ENCODE measurements at places on chromosomes 11 and 22.

DNA sequence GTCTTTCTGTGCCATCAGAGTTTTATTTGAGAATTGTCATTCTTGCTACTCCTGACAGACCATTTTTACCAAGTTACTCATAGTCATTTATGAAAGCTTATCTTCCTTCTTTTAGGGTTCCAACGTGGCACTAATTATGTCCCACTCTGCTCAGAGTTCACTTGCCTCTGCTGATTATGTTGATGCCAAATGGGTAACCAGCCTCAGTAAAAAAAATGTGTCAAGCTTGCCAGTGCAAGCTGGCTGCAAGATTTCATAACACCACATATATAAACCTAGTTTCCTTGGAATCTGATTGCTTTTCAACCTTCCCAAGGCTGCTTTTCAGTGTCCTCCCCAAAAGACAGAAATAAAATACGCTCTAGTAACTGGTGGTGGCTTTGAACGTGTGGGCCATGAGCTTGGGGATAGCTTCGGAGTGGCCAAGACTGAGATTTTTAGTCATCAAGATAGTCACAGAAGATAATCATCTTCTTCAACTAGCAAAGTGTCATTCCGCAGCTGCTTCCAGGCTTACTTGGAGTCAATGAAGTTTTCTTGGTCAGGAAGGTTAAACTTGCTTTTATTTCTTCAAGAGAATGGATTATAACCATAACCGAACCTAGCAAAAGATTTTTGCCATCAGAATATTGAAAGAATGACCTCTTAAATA lies 29.5 kb upstream of the APOA1 start:
- no peak for DNase-seq

GRCh38 chr11:86702220-86702983 lies 30.0 kb upstream of the ME3 start:
- no peak for DNase-seq

DNA sequence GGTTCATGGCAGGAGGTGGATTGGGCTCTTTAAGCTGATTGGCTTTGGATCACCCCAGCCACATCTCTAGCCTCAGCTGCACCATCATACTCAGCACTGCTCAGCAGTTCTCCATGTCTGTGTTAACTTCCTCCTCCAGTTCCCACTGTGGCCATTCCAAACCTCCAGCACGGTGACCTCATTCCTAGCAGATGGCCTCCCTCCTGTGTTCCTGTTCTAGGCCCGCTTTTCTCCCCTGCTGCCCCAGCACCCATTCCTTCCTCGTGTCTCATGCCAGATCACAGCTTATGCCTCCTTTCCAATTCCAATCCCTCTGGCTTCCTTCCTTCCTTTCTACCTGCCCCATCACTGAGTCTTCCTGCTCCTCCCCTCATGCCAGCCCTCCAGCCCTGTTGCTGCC lies 96.1 kb downstream of the MICAL2 start:
- no peak for DNase-seq

- DNase-seq, result no peak
Measured at GRCh38 chr11:11016943-11017342, 159.1 kb upstream of the ZBED5 start.

All from stimulated activated CD4-positive, alpha-beta T cell treated with anti-CD3 and anti-CD28 coated beads, Interleukin-1b, Interleukin-23, amount 100 ng/mL, for 48 hours (primary cell).